ENCODE measurements at places on chromosomes 4 and X.

DNA sequence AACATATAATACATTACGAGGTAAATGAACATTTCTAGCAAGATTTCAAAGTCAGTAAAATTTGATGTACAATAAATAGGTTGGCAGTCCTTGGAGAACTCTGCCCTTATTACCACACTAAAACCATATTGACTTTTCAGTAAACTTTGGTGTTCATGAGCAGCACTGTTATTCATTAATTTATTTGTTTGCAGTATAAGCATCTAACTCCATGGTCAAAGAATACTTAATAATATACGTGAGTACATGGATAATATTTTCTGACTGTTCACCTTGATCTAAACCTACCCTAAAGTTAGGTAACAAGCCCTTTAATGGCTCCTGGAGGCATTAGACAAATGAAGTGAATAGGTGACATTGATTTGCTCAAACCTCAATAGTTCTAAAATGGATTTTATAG is 817.2 kb upstream of the FTHL17 start:
- DNase-seq: no peak

- DNase-seq: no peak
These were observed 20.2 kb upstream of the RBPJ start for GRCh38 chr4:26300314-26301307.

DNA sequence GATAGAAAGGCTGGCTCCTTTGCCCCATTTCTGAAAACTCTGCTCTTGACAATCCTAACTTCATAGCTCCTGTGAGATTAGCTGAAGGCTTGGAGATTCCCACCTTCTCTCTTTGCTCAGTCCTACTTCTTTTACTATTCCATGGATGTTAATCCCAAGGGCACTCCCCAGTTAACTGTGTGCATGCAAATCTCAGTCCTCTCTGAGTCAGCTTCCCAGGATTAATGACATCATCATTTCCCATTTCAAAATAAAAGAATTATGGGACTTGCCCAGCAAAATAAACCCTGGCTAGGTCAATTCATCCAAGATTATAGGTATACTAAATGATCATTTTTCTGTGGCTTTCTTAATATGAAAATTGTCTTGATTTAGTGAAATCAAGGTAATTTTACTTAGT is 328.6 kb upstream of the NR3C2 start:
- DNase-seq: no peak

GRCh38 chr4:186192066-186192612 is 772 bp downstream of the CYP4V2 start:
- DNase-seq: peak; percentile 61

- DNase-seq: peak; percentile 75
These were observed 14.5 kb downstream of the SLC25A5 start for GRCh38 chrX:119482481-119483480.

GRCh38 chr4:140260227-140260626 is 106.2 kb upstream of the MAML3 start:
- DNase-seq: no peak

DNA sequence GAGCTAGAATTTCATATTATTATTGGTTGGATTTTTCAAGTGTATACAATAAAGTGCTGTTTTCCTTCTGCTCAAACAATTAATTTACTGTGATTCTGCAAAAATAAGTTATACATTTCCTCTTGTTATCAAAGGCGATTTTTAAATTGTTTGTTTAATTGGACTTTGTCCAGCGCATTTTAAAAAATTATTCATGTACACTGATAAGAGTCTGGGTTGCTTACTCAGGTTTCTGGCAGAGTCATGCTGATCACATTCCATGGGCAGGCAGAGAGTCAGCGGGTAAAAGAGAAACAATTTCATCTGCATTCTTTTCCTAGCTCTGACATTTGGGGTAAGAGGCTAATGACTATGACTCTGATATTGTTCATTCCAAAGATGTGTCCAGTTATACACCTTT is 8.9 kb downstream of the FAT4 start:
- no peak for DNase-seq

DNA sequence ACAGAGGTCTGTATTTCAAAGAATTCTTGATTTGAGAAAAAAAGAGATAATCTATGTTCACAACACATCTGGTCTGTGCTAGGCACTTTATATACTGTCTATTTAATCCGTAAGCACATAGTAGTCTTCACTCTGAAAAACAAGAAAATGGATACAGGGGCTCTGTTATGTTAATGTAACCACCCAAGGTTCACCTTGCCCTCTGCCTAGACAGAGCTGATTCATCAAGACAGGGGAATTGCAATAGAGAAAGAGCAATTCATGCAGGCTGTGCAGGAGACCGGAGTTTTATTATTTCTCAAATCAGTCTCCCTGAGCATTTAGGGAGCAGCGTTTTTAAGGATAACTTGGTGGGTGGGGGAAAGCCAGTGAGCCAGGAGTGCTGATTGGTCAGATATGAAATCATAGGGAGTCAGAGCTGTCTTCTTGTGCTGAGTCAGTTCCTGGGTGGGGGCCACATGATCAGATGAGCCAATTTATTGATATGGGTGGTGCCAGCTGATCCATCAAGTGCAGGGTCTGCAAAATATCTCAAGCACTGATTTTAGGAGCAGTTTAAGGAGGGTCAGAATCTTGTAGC is 92.9 kb upstream of the TNIP3 start:
- no peak for DNase-seq

DNA sequence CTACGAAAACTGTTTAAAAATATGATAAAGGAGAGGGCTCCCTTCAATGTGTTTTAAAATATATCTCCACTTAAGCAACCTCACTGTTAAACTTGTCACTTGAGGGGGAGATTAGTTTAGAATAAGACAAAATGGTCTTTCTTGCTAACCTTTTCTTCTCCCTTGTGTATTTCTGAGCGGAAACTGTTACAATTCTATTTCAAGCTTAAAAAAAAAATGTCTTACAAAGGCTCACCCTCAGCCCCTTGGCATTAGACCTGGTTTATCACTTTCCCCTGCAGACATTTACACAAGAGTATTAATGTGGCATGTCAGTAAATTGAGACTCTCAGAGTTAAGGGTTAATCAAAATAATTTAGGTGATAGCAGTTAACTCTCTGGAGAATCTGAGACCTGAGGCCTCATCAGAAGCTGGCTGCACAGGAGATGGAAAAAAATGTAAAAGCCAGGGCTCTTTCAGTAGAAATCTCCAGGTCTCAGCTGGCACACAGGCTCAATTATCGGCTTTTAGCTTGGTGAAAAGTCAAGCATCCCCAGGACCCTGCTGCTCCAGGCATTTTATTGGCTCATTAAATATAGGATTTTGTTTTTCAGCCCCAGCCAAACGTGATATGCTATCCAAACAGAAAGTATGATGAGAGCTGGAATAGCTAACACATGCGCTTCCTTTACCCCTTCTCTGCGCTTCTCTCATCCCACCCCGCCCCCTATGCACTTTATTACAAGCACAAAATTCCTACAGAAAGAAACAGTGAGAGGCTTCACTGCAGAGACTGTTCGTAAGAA is 130.5 kb downstream of the PPA2 start:
- no peak for DNase-seq

DNA sequence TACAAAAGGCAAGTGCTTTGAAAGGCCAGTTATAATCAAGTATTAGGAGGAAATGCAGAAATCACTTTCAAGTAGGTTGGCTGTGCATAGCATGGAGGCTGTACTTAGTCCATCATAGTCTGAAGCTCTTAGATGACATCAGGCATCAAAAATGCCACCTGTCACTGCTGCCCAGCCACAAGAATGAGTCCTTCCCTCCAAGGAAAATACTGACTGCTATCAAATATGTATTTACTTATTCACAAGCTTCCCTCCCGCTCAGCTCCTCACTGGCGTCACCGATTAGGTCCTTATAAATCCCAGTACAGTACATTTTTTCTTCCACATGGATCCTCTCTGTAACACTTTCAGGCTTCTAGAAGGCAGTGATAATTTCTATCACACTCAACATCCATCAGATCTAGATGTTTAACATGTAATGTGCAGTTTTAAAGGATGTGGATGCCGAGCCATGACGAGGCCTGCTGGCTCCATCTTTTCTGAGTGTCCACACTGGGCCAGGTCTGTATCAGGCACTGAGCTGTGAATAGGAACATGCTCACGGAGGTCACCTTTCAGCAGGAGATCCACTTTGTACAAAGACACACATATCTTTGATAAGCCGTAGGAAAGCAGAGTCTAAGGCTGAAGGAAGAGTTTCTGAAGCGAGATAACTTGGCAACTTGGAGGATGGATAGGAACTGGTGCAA is 121.9 kb downstream of the PALLD start:
- no peak for DNase-seq

DNA sequence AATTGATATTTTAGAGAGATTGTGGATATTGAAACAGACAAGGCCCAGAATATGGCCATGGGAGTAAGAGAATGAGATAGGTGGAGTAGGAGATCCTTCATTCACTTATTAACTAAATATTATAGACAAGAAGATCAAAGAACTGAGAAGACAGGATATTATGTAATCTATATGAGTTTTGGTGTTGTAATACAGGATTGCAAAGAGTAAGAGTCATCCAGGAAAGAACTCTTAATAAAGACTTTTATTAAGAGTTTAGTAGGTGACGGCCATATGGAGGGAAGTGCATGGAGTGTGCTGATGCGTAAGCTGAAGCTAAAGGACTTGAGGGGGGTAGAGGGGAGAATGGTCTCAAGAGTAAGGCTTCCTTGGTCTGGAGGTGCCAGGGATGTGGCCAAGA is 153.7 kb downstream of the VEGFC start:
- DNase-seq: no peak

DNA sequence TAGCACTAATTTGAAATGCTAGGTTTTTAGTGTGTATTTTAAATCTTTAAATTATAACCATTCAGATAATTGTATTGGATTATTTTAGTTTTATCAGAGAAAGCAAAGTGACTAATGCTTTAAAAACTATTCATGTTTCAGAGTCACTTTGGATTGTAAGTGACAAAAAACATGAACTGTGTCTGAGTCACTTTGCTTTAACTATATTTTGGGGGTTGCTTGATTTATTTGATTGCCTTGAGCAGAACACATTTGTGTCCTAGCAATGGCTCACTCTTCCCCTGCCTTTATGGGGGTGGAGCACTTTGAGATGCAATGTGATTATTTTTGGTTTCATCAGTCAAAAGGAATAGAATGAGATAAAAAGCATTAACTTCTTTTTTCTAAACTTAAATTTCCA is 188.4 kb upstream of the ARX start:
- no peak for DNase-seq

- no peak for DNase-seq
These were observed 19.1 kb downstream of the SH3BP2 start for GRCh38 chr4:2811830-2812611.

- DNase-seq: no peak
These were observed 110.8 kb upstream of the NOCT start for GRCh38 chr4:138904793-138905192.

GRCh38 chr4:150874338-150875226 is 140.5 kb downstream of the LRBA start:
- DNase-seq: no peak

DNA sequence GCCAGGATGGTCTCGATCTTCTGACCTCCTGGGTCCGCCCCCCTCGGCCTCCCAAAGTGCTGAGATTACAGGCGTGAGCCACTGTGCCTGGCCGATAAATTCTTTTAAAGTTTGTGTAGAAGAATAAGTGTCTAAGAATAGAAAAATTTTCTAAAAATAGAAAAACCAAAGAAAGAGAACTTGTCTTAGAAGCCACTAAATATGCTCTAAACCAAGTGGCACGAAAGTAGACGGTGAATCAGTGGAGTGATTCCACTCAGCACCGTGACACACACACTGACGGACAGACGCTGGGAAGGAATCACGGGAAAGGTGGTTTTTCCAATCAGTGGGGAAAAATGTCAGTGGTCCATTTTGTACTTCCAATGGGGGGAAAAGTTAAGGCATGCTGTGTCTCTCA is 72.7 kb upstream of the PSAPL1 start:
- no peak for DNase-seq

- no peak for DNase-seq
These were observed 26.3 kb upstream of the ZMAT1 start for GRCh38 chrX:101958139-101958538.

- no peak for DNase-seq
These were observed 38.5 kb downstream of the LAMTOR3 start for GRCh38 chr4:99855678-99856077.

GRCh38 chrX:66221856-66222255 is 57.8 kb downstream of the HEPH start:
- DNase-seq: no peak

GRCh38 chrX:100880368-100880767 is 6.2 kb upstream of the NOX1 start:
- DNase-seq: no peak

DNA sequence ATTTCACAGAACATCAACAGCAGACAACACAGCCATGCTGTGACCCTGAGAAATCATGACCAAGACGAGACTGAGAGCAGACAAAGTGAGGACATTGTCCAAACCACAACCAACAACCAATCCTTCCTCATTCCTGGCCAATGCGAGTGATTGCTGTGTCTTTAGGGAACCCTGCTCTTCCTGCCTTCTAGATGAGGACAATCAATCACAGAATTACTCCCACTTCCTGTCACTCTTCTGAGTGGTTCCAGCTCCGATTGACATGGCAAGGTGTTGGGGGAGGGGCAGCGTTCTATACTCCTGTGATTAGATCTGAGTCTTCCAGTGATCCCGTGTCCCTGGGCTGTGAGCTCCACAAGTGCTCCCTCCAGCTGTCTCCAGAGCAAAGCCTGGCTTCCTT is 227.8 kb downstream of the STIM2 start:
- DNase-seq: no peak

DNA sequence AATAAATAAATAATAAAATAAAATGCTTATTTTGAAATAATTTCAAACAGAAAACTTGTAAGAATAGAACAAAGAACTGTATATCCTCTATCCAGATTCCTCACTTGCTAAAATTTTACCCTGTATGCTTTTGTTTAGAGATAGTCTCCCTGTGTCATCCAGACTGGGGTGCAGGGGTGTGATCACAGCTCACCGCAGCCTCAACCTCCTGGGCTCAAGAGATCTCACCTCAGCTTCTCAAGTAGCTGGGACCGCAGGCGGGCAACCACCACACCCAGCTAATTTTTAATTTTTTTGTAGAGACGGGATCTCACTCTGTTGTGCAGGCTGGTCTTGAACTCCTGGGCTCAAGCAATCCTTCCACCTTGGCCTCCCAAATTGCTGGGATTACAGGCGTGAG is 17.5 kb upstream of the ARAF start:
- DNase-seq: no peak

Data from NCI-H526 (cell line).